ENCODE measurements at places on chromosomes 3 and 15. TPM values are rescaled to one million over a fixed set of nuclear protein-coding genes. Genes with fewer than 3 reads are reported as not detected.

Gene TMEM108
- not detected for total RNA-seq

DNA sequence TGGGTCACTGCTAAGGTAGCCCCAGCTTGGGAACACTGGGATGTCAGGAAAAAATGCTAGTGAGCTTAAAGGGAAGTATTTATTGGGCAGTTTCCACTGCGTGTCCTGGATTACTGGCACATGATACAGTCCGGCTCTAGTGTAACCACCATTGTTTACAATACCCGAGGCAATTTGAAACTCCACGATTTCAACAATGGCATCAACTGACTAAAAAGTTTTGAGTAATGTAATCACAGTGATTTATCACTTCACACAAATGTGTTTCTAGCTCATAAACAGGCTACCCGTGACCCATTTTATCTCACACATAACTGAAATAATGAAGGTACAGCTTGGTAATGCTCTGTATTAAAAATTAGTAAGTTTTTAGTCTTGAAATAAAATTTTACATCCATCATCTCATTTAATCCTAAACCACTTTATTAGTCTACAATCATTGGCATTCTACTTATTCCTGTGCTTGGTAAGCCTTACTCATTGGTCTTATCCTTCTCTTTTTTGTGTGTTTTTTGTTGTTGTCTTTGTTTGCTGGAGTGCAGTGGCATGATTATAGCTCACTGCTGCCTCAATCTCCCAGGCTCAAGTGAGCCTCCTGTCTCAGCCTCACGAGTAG lies 7.6 kb downstream of the ZMAT3 start:
- peaks cover 37% of the 10 kb centered on the region for H3K4me1 ChIP-seq
- H3K4me3 ChIP-seq, result no peak overlapping the region
- H3K27ac ChIP-seq, result no peak overlapping the region
- no peaks in the 10 kb centered on the region for H3K27me3 ChIP-seq

GRCh38 chr15:20355256-20355868 lies 186.2 kb downstream of the GOLGA6L6 start:
- no peak overlapping the region for H3K4me3 ChIP-seq
- no peaks in the 10 kb centered on the region for H3K36me3 ChIP-seq
- H3K27me3 ChIP-seq, result peaks cover 1% of the 10 kb centered on the region
- H3K27ac ChIP-seq, result no peak overlapping the region
- peaks cover 7% of the 10 kb centered on the region for H3K4me1 ChIP-seq
- DNase-seq, result no peak

Gene C3orf80
- total RNA-seq, result not detected

Gene SERPINI2
- total RNA-seq, result not detected

DNA sequence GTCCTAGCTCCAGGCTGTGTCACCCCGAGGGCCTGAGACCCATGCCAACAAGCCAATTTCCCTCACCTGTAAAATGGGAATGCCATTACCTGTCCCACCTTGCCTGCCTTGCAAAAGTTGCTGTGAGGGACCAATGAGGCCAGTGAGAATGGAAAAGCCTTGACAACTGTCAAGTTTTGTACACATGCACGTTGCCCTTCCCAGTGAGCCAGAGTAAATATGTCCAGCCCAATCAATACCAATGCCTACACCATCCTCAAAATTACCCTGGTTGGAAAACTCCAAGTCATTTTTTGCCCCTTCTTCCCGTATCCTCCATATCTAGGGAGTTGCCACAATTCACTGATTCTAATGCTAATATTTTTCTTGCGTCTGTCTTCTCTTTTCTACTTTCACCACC lies 73.5 kb upstream of the RASGRF1 start:
- no peak overlapping the region for H3K27ac ChIP-seq
- no peaks in the 10 kb centered on the region for H3K4me1 ChIP-seq
- H3K36me3 ChIP-seq, result no peaks in the 10 kb centered on the region
- H3K27me3 ChIP-seq, result peaks cover 17% of the 10 kb centered on the region

Gene PLA2G4D
- total RNA-seq, result not detected

Measured in activated naive CD4-positive, alpha-beta T cell treated with anti-CD3 and anti-CD28 coated beads for 36 hours (primary cell).